ENCODE measurements at places on chromosomes 4 and X.

GRCh38 chrX:68647156-68647957 is at the start of gene STARD8:
TSS of gene STARD8 (plus strand) at chrX:68647666. CDS start at chrX:68647883, 217 bp downstream.
- no peak for DNase-seq

DNA sequence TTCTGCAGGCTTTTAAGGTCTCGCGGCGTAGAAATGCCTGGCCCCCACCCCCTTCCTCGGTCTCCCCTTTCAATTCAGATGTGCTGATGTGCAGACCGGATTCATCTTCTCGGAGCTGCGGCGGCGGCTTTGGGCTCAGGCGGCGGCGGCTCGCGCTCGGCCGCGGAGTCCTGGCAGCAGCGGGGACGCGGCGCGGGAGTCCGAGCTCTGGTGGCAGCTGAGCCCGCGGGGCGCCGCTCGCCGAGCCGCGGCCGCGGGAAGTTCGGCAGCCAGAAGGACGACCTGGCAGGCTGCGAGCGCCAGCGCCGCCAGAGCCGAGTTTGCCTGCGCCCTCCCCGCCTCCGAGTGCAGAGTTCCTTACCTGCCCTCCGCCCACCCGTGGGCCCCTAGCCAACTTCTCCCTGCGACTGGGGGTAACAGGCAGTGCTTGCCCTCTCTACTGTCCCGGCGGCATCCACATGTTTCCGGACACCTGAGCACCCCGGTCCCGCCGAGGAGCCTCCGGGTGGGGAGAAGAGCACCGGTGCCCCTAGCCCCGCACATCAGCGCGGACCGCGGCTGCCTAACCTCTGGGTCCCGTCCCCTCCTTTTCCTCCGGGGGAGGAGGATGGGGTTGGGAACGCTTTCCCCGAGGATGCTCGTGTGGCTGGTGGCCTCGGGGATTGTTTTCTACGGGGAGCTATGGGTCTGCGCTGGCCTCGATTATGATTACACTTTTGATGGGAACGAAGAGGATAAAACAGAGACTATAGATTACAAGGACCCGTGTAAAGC is 448 bp downstream of the TLL1 start:
- DNase-seq, result no peak

GRCh38 chr4:181834071-181834470 is 409.1 kb upstream of the TENM3 start:
- DNase-seq, result no peak

DNA sequence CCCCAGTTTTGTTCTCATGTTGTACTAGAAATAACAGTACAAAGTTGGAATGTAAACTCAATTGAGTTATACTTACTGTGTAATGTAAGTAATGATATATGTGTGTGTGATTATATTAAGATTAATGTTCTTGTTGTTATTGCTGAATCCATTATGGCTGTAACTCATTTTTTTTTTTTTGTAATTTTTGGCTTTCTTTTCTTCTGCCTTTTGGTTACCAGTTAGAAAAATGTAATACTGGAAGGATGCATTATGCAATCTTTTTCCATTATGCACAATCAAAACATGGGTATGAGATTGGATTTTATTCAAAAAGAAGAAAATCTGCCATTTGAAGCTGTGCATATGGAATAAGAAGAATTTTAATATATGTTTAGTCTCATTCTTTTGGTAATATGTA is 34.0 kb downstream of the BANK1 start:
- no peak for DNase-seq

- DNase-seq, result no peak
Measured at GRCh38 chr4:147846318-147847155, 114.6 kb downstream of the ARHGAP10 start.

GRCh38 chr4:108397850-108398249 is 222.5 kb upstream of the RPL34 start:
- no peak for DNase-seq

DNA sequence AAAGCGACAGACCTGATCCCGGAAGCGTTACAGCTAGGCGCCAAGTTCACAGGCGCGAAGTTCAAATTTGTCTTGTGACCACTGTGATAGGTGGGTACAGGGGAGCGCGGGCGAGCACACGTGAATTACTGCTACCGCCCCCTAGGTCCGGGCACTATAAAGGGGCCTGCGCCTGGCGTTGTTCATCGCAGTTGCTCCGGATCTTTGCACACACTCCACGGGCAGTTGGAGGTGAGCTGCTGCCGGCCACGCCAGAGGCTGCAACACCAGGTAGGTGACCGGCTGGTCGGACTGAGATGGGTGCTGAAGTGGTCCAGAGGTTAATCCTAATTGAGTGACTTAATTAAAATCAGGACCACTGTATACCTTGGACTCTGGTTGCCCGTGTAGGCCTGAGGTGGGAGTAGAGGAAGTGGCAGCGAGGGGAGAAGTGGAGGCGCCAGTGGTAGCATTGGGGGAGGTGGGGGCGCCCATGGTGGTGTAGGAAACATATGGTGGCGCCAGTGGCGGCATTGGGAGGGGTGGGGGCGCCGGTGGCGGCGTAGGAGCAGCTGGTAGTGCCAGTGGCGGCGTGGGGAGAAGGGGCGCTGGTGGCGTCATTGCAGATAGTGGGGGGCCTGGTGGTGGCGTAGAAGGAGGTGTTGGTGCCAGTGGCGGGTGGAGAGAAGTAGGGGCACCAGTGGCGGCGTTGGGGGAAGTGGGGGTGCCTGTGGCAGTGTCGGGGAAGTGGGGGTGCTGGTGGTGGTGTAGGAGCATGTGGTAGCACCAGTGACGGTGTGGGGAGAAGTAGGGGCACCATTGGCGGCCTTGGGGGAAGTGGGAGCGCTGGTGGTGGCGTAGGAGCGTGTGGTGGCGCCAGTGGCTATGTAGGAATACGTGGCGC is at the start of gene GCNA:
Gene GCNA (plus strand): TSS at position 185 of the 883 bp plus-strand sequence. CDS start 2,385 bp downstream, outside the sequence.
- no peak for DNase-seq

DNA sequence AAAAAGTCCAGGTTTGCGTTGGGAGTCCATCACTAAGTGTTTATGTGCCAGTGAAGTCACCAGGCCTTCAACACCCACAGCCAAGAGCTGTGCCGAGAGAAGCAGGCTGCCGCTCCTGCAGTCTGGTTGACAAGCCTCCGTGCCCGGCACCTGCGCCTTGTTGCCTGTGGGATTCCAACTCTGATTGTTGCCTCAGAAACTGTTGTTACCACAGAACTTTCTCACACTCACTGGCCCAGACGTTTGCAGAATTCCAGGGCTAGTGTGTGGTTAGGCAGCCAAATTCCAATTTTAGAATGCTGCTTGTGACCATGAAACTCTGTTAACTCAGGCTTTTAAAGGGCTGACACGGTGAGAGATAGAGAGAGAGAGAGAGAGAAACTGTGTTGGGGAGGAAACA is 119.5 kb upstream of the LIMCH1 start:
- no peak for DNase-seq

DNA sequence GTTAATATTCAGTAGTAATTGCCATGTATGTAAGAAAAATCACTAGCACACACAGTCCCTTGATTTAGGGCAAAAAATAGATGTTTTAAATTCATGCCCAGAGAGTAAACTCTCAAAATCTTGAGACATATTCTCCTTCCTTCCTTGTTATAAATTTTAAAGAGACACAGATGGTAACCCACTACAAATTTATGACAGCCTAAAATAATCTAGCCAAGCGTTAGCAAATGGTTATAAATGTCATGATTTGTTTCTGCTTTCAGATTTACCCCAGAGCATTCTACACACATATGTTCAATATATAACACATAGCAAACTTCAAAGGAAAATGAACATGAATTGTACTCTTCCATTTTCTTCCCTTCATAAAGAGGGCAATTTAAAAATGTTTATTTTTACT is 540.3 kb downstream of the TLL1 start:
- no peak for DNase-seq

DNA sequence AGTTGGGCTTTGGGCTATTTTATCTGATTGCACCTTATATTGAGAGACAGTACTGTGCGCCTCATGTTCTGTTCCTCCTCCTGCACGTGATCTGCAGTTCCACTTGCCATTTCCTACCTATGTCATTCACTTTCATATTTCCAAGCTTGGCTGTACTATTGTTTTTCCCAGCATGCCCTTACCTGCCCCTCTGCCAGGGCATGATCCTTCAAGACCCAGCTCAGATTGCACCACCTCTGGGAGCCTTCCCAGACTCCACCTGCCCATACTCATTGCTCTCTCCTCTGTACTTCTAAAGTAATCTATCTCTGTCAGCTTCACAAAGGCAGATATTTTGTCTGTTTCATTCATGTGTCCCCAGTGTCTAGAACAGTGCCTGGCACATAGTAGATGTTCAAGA is 11.6 kb downstream of the SLC25A5 start:
- no peak for DNase-seq

GRCh38 chrX:67342138-67342537 is 201.7 kb upstream of the AR start:
- no peak for DNase-seq

- no peak for DNase-seq
Measured at GRCh38 chrX:22397566-22397965, 124.9 kb downstream of the CBLL2 start.

- no peak for DNase-seq
Measured at GRCh38 chr4:48227662-48228061, 42.0 kb downstream of the TEC start.

GRCh38 chr4:82553020-82553419 is 8.8 kb downstream of the TMEM150C start:
- no peak for DNase-seq

DNA sequence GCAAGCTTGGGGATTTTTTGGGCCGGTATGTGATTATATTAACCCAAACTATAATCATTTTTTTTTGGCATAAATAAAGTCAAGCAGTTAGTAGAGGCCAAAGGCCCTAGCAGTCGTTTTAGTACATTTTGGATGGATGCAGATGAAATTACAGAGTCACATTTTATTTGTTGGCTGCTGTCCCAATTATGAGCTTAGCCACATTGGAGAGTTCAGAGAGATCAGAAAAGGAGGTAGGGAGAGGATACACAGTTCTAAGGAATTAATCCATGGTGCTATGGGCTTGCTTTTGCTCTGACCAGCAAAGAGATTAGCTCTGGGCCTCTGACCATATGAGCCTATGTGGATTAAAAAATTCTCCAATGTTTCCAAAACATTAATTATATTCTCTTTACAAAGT is 395.1 kb downstream of the RAPGEF2 start:
- no peak for DNase-seq

GRCh38 chrX:14915596-14915995 is 42.4 kb downstream of the MOSPD2 start:
- DNase-seq, result no peak

DNA sequence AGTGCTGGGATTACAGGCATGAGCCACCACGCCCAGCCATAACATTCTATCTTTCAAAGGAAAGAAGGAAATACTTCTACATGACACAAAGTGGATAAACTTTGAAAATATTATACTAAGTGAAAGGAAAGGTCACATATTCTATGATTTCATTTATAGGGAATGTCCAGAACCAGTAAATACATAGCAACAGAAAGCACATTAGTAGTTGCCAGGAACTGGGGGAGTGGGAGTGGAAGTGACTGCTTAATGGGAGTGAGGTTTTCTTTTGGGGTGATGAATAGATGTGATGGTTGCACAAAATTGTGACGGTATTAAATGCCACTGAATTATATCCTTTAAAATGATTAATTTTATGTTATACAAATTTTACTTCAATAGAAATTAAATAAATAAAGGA is 95.7 kb upstream of the IL15 start:
- DNase-seq, result no peak

GRCh38 chr4:3792813-3793212 is 26.6 kb downstream of the ADRA2C start:
- no peak for DNase-seq

DNA sequence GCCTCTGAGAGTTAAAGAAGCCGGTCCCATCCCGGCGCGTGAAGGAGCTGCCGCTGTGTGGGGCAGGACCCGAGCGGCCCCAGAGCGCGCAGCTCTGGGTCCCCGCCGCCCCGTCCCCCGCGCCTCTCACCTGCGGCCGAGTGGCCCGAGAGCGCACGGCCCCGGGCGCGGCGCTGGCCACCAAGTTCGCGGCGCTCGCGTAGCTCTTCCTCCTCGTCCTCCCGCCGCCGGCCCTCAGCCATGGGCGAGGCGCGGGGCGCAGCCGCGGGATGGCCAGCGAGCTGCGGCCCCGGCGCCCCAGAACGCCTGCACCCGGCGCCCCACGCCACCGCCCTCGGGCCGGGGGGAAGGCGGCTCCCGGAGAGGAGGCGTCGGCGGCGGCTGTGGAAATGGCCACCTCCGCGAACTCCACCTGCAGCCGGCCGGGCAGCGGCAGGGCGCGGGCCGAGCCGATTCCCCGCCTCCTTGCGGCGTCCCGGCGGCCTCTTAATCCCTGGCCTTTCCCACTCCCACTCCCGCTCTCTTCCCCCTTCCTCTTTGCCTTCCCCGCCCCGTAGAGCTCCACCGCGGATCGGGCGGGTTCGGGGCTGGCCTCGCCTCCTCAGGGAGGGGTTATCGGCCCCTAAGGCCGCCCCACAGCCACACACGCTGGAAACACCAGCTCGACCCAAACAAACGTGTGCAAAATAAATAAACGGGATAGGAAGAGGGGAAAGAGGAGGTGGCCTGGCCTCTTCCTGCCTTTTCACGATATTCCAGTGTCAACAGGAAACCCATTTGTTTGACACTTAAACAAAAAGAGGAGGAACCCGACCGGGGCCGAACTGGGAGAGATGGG is at the start of gene SH3D19:
Gene SH3D19 (minus strand): TSS at position 495 of the 838 bp plus-strand sequence. CDS start 253 bp downstream, at position 242.
- DNase-seq, result no peak

- no peak for DNase-seq
Measured at GRCh38 chr4:187071946-187072600, 348.4 kb upstream of the FAT1 start.

DNA sequence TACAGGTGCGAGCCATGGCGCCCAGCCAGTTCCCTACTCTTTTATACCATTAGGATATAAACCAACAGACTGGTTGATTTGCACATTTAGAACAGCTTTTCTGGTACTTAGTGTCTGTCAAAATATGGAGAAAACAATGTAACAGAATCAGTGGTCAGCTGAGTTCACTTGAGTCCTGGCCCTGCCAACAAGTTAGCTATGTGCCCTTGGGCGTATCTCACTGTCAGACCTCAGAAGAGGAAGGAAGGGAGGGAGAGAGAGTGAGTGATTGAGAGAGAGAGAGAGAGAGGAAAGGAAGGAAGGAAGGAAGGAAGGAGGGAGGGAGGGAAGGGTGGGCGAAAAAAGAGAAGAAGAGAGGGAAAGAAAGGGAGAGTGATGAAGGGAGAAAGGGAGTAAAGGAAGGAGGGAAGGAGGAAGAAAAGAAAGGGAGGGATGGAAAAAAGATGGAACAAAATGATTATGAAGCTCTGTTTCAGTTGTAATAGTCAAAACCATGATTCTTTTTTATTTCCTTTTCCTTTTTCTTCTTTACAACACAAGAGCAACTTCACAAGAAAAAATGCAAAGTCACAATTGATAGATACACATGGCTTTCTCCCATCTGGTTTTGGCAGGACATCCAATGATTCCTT is 55.7 kb upstream of the PDGFRA start:
- no peak for DNase-seq

Data from KG1 (cell line).